Activated CD8-positive, alpha-beta T cell treated with anti-CD3 and anti-CD28 coated beads for 36 hours (primary cell): ENCODE measurements at places on chromosomes 6 and 20. TPM values are rescaled to one million over a fixed set of nuclear protein-coding genes. Genes with fewer than 3 reads are reported as not detected.

The SAMD3 gene
- total RNA-seq = 8.7 TPM

The TRPC4AP gene
- total RNA-seq = 38.2 TPM

The PRDM13 gene
- total RNA-seq = not detected

The GPR63 gene
- 0.92 TPM for total RNA-seq

The KHDC1L gene
- total RNA-seq = not detected

The KHDC1 gene
- total RNA-seq = 3.5 TPM

The HLA-DPB1 gene
- total RNA-seq = 12.3 TPM

The NKX2-4 gene
- total RNA-seq = not detected

The RIPOR2 gene
- total RNA-seq = 88.3 TPM

The TP53TG5 gene
- not detected for total RNA-seq

The BCAS1 gene
- total RNA-seq = 0.09 TPM

The ME1 gene
- total RNA-seq = 0.25 TPM

The KCNK15 gene
- total RNA-seq = 0.25 TPM

The CPXM1 gene
- total RNA-seq = 2.0 TPM

The MCUR1 gene
- total RNA-seq = 38.0 TPM

The ITPR3 gene
- total RNA-seq = 38.0 TPM

The ULBP1 gene
- total RNA-seq = 2.7 TPM

The SLC17A1 gene
- not detected for total RNA-seq

The PXDC1 gene
- total RNA-seq = 0.29 TPM

The ECT2L gene
- total RNA-seq = not detected

The SLC13A3 gene
- total RNA-seq = not detected

The NHLRC1 gene
- total RNA-seq = 0.18 TPM

The SLC26A8 gene
- total RNA-seq = not detected

The MAS1 gene
- total RNA-seq = not detected

The FAM184A gene
- 3.2 TPM for total RNA-seq

The MAP7 gene
- 0.47 TPM for total RNA-seq

The HDGFL1 gene
- not detected for total RNA-seq

The C20orf141 gene
- total RNA-seq = not detected

The TMEM200A gene
- 0.20 TPM for total RNA-seq

The ARMC12 gene
- total RNA-seq = 1.0 TPM

The MOXD1 gene
- total RNA-seq = not detected

The SNPH gene
- 4.1 TPM for total RNA-seq

The ETV7 gene
- total RNA-seq = 0.51 TPM

The MOCS1 gene
- total RNA-seq = 1.5 TPM

The ASIP gene
- not detected for total RNA-seq

The ISM1 gene
- 0.77 TPM for total RNA-seq

The HCRTR2 gene
- not detected for total RNA-seq

The KIF25 gene
- not detected for total RNA-seq

The CDK5RAP1 gene
- 35.4 TPM for total RNA-seq

The IL17F gene
- total RNA-seq = 0.76 TPM

The OR2H2 gene
- not detected for total RNA-seq

The KCNQ5 gene
- 14.6 TPM for total RNA-seq

The IL17A gene
- not detected for total RNA-seq

The OOEP gene
- not detected for total RNA-seq

The CEP43 gene
- total RNA-seq = 20.2 TPM

The CD83 gene
- total RNA-seq = 24.4 TPM

The PRR18 gene
- 0.27 TPM for total RNA-seq

The CCDC167 gene
- total RNA-seq = 68.1 TPM

The SAMD5 gene
- total RNA-seq = not detected

The RBPJL gene
- total RNA-seq = not detected

The C20orf144 gene
- 0.36 TPM for total RNA-seq

The RWDD2A gene
- 1.6 TPM for total RNA-seq

The LY6G6C gene
- total RNA-seq = not detected

The TNFRSF21 gene
- total RNA-seq = 2.3 TPM

The CRIP3 gene
- total RNA-seq = 2.4 TPM
